ENCODE measurements at places on chromosomes 16 and 17.

DNA sequence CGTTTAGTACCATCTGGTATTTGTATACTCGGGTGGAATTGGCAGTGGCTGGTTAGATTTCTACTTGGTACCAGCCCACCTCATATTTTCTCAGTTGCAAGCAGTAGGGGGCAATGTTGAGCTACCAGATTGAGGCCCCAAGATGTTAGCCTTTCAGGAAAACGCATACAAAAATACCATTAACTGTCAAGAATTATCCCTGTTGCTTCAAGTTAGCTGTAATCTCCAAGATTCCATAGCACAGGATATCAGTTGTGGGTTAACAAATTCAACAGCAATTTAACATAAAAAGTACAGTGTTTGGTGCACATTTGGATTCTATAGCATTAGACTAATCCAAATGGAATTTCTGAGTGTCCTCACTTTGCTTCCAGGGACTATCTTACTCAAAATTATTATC, 188.2 kb downstream of the FTO start:
- DNase-seq = peak; percentile 75
- H3K4me1 ChIP-seq = peaks cover 30% of the 10 kb centered on the region
- no peaks in the 10 kb centered on the region for H3K27me3 ChIP-seq
- H3K4me3 ChIP-seq = peak overlapping the region; percentile 28
- peaks cover 7% of the 10 kb centered on the region for H3K36me3 ChIP-seq

- peaks cover 48% of the 10 kb centered on the region for H3K27me3 ChIP-seq
- no peak for DNase-seq
- no peaks in the 10 kb centered on the region for H3K36me3 ChIP-seq
- H3K27ac ChIP-seq = no peak overlapping the region
- no peak overlapping the region for H3K4me3 ChIP-seq
These were observed 14.6 kb downstream of the CRISPLD2 start for GRCh38 chr16:84834403-84834772.

- H3K4me1 ChIP-seq = peaks cover 55% of the 10 kb centered on the region
- peak overlapping the region; percentile 86 for H3K27ac ChIP-seq
- H3K36me3 ChIP-seq = peaks cover 44% of the 10 kb centered on the region
These were observed 740 bp downstream of the AATF start for GRCh38 chr17:36949461-36949927.

GRCh38 chr17:39617446-39618245, 9.1 kb upstream of the PPP1R1B start:
- peak; percentile 66 for DNase-seq
- H3K4me1 ChIP-seq = peaks cover 13% of the 10 kb centered on the region
- peak overlapping the region; percentile 78 for H3K4me3 ChIP-seq
- H3K27me3 ChIP-seq = peaks cover 95% of the 10 kb centered on the region
- no peaks in the 10 kb centered on the region for H3K36me3 ChIP-seq
- H3K27ac ChIP-seq = no peak overlapping the region

- peak within 1 kb of the TSS; percentile 99 for H3K27ac ChIP-seq
- H3K36me3 ChIP-seq = peaks cover 49% of the 10 kb centered on the region
- peaks cover 60% of the 10 kb centered on the region for H3K4me1 ChIP-seq
- peak within 1 kb of the TSS; percentile 96 for H3K4me3 ChIP-seq
These were observed at the start of gene UBALD2 for GRCh38 chr17:76264755-76265623. TSS of gene UBALD2 (plus strand) at chr17:76265348. CDS start at chr17:76265506, 158 bp downstream.

GRCh38 chr16:66473654-66474519, 46.8 kb downstream of the BEAN1 start:
- H3K4me3 ChIP-seq = no peak overlapping the region
- DNase-seq = no peak
- no peaks in the 10 kb centered on the region for H3K36me3 ChIP-seq
- no peak overlapping the region for H3K27ac ChIP-seq
- peaks cover 37% of the 10 kb centered on the region for H3K4me1 ChIP-seq

DNA sequence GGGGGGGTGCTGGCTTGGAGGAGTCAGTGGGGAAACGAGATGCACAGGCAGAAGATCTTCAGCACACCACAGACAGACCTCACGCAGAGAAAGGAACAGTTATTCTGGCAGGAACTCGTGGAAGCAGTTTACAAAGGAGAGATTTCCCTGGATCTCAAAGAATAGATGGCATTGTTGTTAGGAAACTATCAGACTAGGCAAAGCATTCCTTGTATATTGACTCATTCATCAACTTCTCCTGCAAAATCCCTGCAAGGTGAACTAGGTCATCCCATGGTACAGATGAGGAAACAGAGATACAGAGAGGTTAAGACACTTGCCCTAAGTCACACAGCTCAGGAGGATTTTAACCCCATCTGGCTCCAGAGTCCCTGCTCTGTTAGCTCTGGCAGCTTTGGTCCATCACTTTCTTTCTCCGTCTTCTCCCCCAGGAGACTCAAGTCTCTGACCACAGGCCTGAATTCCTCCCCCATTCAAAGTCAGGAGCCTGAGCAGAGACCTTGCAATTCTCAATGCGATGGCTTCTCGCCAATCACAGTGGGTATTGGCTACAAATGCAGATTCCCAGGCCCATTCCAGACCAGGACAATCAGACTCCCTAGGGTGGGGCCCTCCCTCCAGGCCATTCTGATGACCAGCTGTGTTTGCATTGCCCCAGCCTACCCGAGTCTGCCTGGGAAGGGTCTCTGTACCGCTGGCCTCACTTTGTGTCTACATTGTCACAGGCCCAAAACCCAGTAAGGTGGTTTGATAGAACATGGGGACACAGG, 56.4 kb downstream of the LITAF start:
- peaks cover 7% of the 10 kb centered on the region for H3K4me1 ChIP-seq
- no peak overlapping the region for H3K27ac ChIP-seq
- H3K36me3 ChIP-seq = no peaks in the 10 kb centered on the region

- peaks cover 2% of the 10 kb centered on the region for H3K36me3 ChIP-seq
- no peak for DNase-seq
- peaks cover 44% of the 10 kb centered on the region for H3K27me3 ChIP-seq
- H3K4me1 ChIP-seq = peaks cover 13% of the 10 kb centered on the region
These were observed 18.6 kb downstream of the GRIN2C start for GRCh38 chr17:74840989-74841666.

- no peaks in the 10 kb centered on the region for H3K36me3 ChIP-seq
- H3K4me3 ChIP-seq = no peak overlapping the region
- H3K27ac ChIP-seq = no peak overlapping the region
- no peaks in the 10 kb centered on the region for H3K4me1 ChIP-seq
- no peak for DNase-seq
These were observed 39.8 kb upstream of the METTL16 start for GRCh38 chr17:2551493-2551892.

- H3K4me3 ChIP-seq = no peak overlapping the region
- DNase-seq = no peak
- peaks cover 7% of the 10 kb centered on the region for H3K27me3 ChIP-seq
- H3K36me3 ChIP-seq = peaks cover 25% of the 10 kb centered on the region
These were observed 1.1 kb upstream of the KPNA2 start for GRCh38 chr17:68034452-68034776.

DNA sequence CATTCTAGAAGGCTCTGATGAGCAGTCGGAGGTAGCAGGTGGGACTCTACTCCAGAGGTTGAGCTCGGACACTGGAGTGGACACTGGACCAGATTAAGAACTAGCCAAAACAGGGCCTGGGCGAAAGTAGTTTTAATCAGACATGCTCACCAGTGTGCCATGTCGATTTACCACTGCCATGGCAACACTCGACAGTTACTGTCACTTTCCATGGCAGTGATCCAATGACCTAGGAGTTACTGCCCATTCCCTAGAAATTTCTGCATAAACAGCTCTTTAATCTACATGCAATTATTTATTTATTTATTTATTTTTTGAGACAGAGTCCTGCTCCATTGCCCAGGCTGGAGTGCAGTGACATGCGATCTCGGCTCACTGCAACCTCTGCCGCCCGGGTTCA, 7.2 kb upstream of the METTL9 start:
- no peak overlapping the region for H3K4me3 ChIP-seq
- peaks cover 18% of the 10 kb centered on the region for H3K27me3 ChIP-seq
- no peaks in the 10 kb centered on the region for H3K36me3 ChIP-seq
- no peak for DNase-seq
